ENCODE measurements at places on chromosomes 2 and 18.

- no peak for DNase-seq
Observed at GRCh38 chr2:146214394-146214929, 1630.4 kb upstream of the ACVR2A start.

GRCh38 chr2:96245609-96246390 is 20.0 kb downstream of the TMEM127 start:
- no peak for DNase-seq

GRCh38 chr18:47113796-47114540 is 36.3 kb downstream of the HDHD2 start:
- no peak for DNase-seq

DNA sequence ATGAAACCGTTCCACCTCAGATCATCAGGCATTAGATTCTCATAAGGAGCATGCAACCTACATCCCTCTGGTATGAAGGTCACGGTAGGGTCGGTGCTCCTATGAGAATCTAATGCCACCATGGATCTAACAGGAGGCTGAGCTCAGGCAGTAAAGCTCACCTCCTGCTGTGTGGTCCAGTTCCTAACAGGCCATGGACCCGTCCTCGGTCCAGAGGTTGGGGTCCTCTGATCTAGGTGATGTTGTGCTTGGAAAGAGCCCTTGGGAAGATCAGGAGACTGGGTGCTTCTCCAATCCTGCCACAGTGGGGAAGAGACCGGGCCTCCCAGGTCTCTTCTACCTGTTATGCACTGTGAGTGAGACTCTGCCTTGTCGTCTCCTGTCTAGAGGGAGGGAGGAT is 104.6 kb downstream of the ACKR3 start:
- DNase-seq = no peak

- peak; percentile 16 for DNase-seq
Observed at GRCh38 chr2:96773922-96774321, 13.2 kb downstream of the CNNM4 start.

DNA sequence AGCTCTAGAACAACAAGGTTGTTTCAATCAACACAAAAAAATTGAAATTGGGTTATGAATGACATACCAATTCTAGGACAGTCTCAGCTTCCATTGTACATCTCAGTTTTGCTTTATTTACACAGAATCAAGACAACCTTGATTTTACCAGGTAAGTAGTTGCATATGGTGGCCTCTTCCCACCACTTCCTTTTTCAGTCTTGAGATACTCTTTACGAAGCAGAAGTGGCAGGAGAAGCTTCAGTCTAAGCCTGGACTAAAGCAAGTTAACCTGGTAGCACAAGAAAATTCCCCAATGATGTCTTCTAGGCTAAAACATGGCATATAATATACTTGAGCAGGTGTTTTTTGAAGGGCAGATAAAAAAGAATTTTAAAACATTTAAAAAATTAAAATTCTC is 10.7 kb upstream of the FAM136A start:
- DNase-seq = no peak
